GOT3 (cell line): ENCODE measurements at places on chromosomes 1 and 21.

DNA sequence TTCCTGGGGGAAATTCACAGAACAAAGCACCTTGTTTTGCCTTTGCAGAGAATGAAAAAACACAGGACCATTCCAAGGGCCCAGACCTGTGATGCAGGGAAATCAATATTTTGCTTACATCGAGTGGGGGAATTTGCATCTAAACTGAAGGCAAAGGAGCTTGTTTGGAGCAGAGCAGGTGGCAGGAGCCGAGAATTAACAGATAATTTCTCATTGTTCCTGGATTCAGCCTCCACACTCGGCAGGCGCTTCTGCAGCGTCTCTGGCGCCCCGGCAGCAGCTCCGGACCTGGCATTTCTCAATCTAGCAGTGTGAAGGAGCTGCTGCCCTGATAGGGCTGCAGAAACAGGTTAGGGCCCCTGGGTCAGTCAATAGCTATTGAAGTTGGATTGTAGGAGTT, 2.0 kb upstream of the SYT6 start:
- DNase-seq, result no peak

GRCh38 chr1:26275580-26276431, 4.1 kb upstream of the SH3BGRL3 start:
- peak; percentile 69 for DNase-seq

DNA sequence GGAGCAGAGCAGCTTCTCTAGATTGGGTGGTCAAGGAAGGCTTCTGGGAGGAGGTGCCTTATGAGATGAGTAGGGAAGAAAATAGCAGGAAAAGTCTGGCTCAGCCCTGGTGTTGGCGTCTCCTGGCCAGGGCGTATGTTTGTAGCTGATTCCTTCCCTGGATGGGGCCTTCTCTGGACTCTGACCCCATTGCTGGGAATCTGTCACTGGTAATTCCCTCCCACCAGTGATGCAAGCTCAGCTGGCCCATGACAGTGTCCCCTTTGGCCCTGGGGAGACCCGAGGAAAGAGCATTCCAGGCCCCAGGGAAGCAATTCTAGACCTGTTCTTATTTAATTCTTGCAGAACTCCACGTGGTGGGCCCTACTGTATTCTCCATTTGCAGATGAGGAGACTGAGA, 20.7 kb downstream of the IGSF21 start:
- DNase-seq, result no peak

DNA sequence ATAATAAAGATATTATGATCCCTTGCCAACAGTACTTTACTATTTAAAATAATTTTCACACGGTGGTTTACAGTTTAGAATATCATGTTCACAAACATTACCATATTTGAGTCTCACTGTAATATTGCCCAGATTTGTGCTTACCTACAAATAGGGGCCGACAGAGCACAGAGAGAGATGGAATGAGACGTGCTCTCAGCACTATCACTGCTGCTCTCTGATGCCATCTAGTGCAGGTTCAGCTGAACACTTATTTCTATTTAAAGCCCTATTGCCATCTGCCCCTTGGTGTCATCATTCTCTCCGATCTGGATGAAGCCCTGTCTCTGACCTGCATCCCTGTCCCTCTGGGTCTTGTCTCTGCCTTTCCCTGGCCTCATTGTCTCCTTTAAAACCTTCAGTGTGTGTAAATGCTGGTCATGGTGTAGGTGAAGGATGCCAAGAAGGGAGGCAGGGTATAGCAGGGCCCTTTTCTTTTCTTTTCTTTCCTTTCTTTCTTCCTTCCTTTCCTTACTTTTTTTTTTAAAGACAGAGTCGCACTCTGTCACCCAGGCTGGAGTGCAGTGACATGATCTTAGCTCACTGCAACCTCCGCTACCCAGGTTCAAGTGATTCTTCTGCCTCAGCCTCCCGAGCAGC, 6.9 kb upstream of the GPATCH4 start:
- no peak for DNase-seq

DNA sequence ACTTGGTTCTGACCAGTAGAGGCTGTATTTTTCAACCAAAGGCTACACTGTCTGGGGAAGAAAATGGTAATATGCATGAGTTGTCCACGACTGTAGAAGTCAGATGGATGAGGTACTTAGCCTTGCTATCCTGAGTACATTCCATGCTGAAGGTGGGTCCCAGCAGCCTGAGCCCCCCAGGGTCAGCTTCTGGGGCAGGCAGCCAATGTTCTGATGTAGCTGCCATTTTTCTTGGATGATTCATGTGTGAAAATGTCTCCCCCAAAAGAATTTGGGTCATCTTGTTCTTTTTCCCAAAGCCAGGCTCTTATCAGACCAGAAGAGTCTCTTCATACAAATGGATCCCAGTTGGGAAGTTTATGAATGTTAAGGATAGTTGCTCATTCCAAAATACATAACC, 172.2 kb upstream of the UBE2U start:
- DNase-seq, result no peak

GRCh38 chr1:119662034-119662437, 14.0 kb upstream of the ZNF697 start:
- DNase-seq, result no peak
